ENCODE measurements at places on chromosomes 3 and 15. TPM values are rescaled to one million over a fixed set of nuclear protein-coding genes. Genes with fewer than 3 reads are reported as not detected.

DNA sequence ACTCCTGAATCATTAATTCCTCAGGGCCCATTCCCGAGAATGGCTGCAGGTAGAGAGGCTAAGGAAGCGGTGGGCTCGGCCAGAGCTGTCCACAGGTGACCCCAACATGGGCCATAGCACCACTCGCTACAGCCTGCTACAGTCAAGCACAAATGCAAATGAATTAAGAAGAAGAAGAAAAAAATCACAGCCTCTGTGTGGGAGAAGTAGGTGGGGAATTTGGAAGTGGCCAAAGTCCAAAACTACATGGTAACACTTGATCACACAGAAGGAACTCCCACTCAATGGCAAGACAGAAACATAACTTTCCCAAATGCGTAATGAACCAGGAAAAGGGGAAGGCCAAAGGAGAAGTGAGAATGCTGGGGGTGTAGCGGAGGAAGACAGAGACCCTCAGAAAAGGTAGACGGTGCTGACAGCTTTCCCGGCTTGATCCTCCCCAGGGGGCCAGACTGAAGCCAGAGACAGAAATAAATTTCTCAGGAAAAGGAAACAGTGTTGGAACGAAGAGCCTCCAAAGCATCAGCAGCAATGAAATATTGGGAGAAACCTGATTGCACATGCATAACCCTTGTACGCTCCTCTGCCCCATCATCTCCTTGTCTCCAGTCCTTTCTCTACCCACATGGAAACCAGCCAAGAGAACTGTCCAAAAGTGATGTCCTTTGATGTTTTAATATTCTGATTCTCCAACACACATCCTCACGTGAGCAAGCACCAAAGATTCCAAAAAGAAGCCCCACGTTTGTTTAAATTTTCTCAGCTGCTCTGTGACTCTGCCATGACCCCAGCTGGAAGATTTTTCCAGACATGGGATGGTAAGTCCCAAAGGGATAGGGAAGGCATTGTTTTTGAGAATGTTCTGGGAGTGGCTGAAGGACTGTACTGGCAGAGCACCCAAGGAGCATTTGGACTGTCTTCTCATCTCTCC, 107.6 kb downstream of the OXNAD1 start:
- H3K4me3 ChIP-seq = no peak overlapping the region
- peaks cover 8% of the 10 kb centered on the region for H3K36me3 ChIP-seq
- H3K27me3 ChIP-seq = no peaks in the 10 kb centered on the region
- peaks cover 14% of the 10 kb centered on the region for H3K4me1 ChIP-seq
- DNase-seq = peak; percentile 50

GRCh38 chr3:56979791-56980190, 80.7 kb upstream of the SPATA12 start:
- H3K4me3 ChIP-seq = no peak overlapping the region
- no peak overlapping the region for H3K27ac ChIP-seq

- no peaks in the 10 kb centered on the region for H3K27me3 ChIP-seq
- no peak overlapping the region for H3K4me3 ChIP-seq
- H3K36me3 ChIP-seq = no peaks in the 10 kb centered on the region
- H3K4me1 ChIP-seq = peaks cover 10% of the 10 kb centered on the region
These were observed 549.4 kb upstream of the MDFIC2 start for GRCh38 chr3:70861855-70862254.

DNA sequence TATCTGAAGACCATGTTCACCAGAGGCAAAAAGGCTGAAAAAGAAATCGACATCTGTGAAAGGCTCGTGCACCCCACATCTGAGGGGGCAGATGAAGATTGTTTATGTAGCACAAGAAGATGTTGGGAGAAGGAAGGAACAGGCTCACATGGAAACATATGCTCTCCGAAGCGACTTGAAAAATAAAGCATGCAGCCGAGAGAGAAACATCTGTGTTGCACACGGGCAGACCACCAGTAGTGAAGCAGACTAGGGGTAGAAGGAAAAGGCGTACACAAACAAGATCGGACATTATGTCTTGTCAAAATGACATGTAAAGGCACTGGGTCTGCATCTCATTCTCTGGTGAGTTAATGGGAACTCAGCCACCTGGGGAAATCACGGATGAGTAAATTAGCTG, 356.5 kb downstream of the ZIC4 start:
- no peaks in the 10 kb centered on the region for H3K4me1 ChIP-seq
- no peak for DNase-seq
- no peak overlapping the region for H3K4me3 ChIP-seq
- no peaks in the 10 kb centered on the region for H3K36me3 ChIP-seq

TMPRSS7 gene
- total RNA-seq = not detected
